ENCODE measurements at places on chromosomes 2 and 18.

DNA sequence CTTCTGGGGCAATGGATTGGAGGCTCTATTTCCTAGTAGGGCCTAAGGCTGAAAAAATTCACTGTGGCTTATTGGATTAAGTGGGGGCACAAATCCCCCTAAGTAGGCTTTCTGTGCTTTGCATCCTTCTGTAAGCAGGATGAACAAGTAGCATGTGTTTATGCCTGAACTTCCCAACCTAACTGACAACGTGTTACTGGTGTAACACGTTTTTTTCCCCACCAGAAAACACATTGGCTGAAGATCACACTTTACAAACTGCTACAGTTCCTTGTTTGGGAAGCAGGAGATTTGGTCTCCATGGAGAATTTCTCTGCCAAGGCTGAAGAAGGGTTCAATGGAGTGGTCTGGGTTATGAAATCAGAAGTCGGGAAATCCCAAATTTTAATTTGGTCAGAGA, 7.2 kb upstream of the ITGA6 start:
- no peak for DNase-seq

DNA sequence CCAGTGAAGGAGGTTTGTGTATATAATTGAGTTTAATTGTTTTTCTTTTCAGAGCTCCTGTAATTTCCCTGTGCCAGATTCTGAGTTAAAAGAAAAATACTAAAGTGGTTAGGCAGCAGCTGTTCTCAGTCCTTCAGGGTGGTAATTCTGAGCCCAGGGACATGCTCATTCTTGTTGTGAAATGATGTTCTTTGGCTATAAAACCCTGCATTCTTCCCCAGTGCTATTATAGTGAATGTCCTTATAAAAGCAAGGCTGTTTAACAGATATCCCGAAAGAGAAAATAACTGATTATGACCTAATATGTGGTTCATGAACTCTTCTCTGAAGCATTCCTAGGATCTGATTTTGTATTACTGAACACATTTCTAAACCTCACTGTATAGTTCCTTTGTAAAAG, 34.0 kb downstream of the ADAM23 start:
- DNase-seq = no peak

DNA sequence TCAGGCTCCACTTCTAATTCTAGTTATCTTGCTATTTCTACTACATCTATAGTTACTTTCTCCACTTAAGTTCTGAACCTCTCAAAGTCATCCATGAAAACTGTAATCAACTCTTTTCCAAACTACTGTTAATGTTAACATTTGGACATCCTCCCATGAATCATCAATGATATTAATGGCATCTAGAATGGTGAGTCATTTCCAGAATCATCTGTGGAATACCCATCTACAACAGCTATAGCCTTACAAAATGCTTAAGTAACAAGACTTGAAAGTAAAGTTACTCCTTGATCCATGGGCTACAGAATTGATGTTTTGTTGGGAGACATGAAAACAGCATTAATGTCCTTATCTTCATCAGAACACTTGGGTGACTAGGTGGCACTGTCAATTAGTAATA, 35.4 kb downstream of the BARD1 start:
- DNase-seq = no peak

GRCh38 chr2:219455581-219455980, 20.9 kb downstream of the SPEG start:
- no peak for DNase-seq

GRCh38 chr2:103151046-103151445, 389.2 kb downstream of the TMEM182 start:
- DNase-seq = no peak

DNA sequence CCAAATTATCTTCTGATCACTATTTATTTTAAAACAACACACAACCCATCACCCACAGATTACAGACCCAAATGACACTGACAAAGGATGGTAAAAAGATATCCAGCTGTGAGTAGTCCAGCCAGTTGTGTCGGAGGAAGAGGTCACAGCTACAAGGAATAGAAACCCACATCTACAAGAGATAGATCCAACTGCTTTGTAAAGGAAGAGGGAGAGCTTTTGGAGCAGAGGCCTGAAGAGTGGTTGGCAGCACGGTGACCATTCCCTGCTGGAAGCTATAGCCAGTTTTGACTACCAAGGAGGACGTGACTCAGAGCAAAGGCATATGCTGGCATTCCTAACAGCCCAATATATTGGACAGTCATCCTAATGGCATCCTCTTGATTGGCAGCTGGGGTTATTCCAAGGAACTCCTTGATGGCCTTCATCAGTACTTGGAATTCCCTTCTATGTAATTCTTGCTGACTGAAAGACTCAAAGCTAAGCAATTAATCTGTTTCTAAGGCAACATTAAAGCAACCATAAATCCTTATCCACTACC, 17.1 kb downstream of the SLC8A1 start:
- no peak for DNase-seq

DNA sequence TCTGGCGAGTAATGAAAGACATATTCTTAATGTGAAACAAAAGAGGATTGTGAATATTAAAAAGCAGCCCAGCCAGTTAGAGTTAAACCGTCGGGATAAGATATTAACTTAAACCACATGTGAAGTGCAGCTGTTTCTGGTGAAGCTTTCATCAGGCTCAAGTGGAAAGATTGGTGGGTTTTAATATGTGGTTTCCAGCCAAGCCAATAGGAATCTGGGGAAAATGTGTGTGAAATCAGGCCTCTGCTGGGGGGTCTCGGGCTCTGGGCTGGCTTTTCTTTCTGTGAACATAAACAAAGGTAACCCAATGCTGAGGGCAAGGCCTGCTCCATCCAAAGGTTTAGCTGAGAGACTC, 279.6 kb downstream of the SLC4A3 start:
- DNase-seq = no peak

DNA sequence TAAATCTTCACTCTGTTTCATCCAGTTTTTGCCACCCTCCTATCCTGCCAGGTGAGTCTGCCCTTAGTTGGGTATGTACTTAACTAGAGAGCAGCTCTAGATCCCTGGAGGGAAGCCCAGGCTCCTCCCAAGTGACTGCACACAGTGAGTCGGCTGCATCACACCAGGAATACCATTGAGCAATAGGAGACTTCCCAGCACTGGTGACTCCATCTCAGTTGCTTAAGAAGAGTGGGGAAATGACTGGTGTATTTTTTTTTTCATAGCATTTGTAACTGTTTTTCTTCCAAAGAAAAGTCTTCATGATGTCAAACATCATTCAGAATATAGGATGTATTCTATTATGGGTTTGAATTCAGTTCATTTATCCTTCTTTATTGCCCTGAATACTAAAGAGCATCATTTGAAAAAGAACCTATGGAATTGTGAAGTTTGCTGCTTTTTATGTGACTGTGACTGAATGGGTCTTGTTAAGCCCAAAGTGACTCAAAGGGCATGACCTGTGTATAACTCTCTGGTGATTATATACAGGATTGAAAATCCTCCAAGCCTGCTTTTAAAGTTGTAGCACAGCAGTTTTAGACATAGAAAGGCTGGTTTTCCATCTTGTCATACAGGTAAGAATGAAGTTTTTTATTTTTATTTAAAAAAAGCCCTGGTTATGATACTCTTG, 84.3 kb downstream of the MAP3K20 start:
- no peak for DNase-seq

DNA sequence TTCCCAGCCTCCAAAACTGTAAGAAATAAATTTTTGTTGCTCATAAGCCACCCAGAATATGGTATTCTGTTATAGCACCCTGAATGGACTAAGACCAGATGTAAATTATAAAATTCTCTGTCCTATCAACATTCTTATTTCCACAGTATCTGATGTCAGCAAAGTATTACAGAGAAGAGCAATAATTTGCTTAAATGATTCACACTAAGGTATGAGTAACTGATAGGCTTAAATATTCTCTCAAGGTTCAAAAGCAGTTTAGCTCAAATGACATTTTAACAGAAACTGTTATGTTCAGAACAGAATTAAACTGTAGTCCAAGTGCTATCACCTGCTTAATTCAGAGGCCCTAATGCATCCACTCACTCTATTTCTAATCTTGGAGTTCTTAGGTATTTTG, 12.8 kb downstream of the SESTD1 start:
- DNase-seq = no peak

GRCh38 chr2:63053889-63054602, 3.4 kb downstream of the OTX1 start:
- no peak for DNase-seq

DNA sequence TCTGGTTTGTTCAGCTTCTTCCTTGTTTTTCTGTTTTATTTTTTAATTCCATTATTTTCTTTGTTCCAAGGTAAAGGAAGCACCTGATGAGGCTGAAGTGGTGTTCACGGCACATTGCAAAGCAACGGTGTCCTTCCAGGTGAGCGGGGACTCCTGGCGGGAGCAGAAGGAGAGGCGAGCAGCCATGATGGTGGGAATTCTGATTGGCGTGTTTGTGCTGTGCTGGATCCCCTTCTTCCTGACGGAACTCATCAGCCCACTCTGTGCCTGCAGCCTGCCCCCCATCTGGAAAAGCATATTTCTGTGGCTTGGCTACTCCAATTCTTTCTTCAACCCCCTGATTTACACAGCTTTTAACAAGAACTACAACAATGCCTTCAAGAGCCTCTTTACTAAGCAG, 88.4 kb downstream of the DDX18 start:
- no peak for DNase-seq

DNA sequence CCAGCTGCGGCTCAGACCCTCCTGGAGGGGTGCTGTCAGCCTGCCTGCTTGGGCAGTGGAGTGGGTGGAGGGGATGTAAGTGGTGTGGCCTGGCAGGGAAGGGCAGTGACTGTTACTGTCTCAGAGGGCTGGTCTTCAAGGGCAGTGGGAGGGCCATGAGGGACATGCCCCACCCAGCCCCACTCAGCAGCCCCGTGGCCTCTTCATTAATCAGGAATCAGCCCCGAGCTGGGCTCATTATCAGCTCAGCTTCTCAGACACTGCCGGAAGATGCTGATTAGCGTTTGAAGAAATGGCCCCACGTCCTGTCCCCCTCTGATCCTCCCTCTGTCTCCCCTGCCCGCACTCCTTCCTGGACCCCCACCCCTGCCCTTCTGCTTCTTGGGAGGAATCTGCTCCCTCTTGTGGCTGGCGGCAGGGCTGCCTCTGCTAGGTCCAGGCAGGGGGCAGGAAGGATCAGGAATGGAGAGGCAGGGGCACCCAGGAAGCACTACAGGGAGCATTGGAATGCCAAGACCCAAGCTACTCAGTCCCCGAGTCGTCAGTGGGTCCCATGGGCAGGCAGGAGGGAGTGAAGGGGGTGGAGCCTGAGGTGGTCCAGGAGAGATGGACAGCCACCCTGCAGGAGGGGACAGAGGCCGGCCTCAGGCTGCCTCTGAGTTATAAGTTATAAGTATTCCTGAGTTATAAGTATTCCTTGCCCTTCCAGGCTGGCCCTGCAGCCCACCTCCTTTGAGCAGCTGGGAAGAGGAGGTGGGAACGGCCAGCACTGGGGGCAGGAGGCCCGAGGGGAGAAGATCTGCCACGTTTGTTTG, 7.0 kb downstream of the ASIC4 start:
- no peak for DNase-seq

DNA sequence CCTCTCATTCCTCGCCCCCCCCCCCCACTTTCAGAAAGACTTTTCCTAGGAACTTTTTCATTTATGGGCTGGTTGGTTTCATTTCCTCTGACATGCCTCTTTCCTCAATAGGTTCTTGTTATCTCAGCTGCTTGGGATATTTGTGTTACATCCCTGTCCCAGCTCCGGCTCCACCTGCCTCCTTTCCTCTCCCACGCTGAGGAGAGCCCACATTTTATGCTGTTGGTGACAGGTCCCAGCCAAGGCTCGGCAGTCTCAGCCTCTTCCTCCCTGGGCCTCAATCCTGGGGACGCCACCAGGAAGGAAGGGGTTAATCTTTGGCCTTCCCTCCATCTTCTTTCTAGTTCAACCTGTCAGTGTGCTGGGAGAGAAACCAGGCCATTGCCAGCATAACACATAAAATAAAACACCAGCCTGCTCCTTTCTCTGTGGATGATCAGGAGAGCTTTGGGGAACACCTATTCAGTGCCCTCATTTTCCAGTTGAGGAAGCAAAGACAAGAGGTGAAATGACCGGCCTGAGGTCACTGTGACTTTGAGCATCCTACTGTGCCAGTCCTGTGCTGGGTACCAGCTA, 216.9 kb upstream of the TNP1 start:
- DNase-seq = no peak

DNA sequence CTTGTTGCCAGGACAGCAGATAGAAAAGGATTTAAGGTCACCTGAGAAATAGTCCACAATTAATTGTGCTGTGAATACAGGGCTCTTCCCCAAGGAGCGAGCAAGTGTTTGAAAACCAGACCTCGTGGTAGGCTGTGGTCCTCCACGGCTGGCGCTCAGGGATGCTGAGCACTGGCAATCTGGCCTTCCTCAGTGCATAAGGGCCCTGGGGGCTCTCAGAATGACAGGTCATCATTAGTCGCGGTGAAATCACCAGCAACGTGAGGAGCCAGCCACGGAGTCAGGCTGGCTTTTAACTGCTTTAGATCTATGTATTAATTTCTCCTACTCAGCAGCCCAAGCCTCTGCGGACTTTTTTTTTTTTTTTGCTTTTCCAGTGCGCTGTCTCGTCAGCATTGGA, 148.5 kb downstream of the FHOD3 start:
- no peak for DNase-seq

DNA sequence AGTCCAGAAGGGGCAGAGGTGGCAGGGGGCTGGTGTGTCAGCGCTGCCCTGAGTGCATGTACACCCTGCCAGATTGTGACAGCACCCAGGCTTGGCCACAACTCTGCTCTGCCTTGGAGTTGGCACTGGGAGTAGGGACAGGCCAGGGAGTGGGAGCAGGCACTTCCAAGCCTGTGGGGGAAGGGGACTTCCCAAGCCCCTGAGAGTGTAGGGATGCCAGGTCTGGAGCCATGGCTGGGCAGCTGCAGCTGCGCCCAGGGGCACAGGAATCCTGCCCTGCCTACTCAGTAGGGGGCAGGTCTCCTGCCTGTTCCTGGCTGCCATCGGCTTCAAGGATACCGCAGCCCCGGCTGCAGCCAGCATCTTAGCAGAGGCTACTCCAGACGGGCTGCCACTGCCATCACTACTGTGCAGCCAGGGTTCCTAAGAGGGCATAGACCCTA, 109.4 kb downstream of the CALCRL start:
- no peak for DNase-seq

DNA sequence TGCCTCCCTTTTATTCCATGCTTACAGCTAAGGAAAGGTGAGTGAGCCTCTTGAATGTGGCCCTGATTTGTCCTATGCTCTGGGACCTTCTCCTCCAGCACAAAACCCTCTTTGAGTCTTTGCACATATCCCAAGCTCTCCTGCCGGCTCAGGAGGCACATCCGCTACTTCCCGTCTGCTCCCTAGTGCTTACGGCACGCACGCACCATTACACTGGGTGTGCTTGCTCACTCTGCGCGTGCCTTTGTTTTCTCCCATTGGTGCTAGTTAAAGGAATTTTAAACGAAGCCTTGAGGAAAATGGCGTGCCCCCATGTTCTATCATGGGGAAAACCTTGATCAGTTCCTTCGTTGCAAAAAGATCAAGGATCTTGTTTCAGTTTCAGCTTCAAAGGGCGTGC, 7.9 kb upstream of the DGKD start:
- DNase-seq = no peak
